ENCODE measurements at places on chromosomes 16 and 17. TPM values are rescaled to one million over a fixed set of nuclear protein-coding genes. Genes with fewer than 3 reads are reported as not detected.

GRB7 gene
- total RNA-seq = 35.0 TPM

CDH5 gene
- 7.5 TPM for total RNA-seq

CACNA1G gene
- 0.14 TPM for total RNA-seq

HS3ST4 gene
- total RNA-seq = not detected

FBXO39 gene
- total RNA-seq = not detected

PYDC1 gene
- total RNA-seq = not detected

C16orf89 gene
- not detected for total RNA-seq

SEPHS2 gene
- total RNA-seq = 218 TPM

- DNase-seq = peak; percentile 60
These were observed 21.8 kb downstream of the CEP131 start for GRCh38 chr17:81200695-81201580.

DNA sequence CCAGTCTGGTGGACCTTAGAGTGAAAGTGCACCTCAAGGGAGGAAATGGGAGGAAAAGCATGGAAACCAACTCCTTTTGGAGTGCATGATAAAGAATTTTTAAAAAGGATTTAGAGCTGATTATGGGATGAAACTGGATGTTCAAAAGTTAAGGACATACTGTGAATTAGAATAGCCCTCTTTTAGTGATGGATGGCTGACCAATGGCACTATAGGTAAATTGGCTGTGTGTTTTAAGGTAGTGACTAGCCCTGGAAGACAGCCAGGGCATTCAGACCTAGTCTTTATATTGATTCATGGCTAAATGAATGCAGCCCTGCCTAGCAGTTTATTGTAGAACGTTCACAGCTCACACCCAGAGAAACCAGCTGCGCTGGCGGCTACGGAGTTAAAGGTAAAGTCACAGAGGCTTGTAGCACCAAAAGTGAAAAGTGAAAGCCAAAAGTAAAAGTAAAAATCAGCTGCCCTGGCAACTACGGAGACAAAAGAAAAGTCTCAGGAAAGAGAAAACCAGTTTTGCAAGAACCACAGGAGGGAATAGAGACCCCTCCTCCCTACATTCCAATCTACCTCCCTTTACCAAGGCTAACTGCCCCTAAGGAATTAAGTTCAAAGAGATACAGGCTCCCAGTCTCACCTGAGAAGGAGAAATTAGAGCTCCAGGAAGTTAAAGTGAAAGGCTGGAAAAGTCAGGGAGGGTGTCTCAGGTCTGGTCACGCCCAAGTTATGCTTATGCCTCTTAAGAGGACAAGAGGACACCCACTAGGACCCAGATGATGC is 21.8 kb downstream of the ACSM1 start:
- DNase-seq = peak; percentile 79

- DNase-seq = no peak
These were observed 1.3 kb downstream of the CAVIN1 start for GRCh38 chr17:42421507-42422338.

DNA sequence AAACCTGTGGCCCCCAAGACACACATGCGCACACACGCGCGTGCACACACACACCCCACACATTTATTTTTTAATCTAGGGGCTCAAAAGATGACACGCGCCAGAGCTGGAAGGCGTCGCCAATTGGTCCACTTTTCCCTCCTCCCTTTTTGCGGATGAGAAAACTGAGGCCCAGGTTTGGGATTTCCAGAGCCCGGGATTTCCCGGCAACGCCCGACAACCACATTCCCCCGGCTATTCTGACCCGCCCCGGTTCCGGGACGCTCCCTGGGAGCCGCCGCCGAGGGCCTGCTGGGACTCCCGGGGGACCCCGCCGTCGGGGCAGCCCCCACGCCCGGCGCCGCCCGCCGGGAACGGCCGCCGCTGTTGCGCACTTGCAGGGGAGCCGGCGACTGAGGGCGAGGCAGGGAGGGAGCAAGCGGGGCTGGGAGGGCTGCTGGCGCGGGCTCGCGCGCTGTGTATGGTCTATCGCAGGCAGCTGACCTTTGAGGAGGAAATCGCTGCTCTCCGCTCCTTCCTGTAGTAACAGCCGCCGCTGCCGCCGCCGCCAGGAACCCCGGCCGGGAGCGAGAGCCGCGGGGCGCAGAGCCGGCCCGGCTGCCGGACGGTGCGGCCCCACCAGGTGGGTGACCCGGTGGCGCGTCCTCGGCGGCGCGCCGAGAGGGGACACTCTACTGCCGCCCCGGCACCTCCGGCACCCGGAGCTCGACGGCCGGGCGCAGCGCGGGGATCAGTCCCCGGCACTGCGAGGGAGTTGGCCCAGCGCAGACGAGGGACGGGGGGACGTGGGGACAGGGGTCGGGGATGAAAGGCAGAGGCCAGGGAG is at the start of gene STAT5A:
Gene STAT5A, plus strand, starts transcription at position 522 of the 826 bp plus-strand sequence. CDS start 914 bp downstream, outside the sequence.
- peak; percentile 92 for DNase-seq

DNA sequence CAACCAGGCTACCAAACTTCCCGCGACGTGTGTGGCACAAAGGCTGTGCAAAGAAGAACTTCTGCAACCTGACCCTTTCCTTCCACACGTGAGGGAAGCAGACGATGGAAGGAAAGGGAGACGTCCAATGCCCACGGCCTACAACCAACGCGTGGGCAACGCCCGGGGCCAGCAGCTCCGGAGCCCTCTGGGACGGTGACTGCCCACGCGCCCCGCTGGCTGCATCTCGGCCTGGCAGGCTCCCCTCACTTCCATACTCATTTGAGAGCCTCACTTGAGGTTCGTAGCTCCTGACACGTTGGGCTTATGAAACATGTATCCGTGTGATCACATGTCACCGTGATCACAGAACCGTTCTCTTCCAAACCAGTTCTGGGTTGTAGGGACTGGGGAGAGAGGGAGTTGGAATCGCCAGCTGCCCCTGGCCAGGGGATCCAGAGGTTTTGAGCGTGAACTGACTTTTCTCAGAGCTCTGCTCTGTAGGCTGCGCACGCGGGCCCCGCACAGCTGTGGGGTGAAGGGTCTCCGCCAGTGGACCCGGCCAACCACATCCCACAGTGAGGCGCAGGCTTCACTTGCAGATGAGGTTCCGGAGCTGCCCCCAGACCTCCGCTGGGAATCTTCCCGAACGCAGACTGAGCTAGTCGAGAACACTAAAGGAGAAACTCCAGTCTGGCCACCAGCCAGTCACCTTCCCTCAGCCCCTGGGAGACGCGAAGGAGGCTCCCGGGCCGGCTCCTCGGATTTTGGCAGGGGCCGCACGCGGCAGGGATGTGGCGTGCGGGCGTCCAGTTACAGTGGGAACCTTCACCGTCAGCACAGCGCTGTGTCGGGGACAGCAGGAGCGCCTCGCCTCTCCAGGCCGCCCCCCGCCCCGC is 1.0 kb downstream of the LMF1 start:
- peak; percentile 32 for DNase-seq

DNA sequence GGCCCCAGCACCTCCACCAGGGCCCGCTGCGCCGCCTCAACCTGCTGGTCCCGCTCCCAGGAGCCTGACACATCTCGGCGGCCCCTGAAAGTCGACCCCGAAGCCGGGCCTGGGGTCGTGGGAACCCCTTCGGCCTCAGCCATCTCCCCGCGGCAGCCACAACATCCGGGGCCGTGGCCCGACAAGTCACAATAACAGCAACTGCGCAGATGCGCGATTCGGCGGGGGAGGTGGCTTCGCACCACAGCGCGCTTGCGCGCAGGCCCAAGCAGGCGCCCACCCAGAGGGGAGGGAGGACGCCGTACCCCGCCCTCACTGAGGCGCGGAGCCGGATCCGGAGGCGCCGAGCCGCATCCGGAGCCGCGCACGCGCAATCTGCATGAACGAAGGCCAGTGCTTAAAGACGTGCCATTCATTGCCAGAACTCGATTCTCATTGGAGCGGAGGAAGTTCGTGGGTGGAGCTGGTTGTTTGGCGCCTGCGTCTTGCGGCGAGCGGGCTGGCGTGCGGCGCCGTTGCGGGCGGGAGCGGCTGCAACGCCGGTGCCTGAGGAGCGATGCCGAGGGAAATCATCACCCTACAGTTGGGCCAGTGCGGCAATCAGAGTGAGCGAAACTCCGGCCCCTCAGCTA is at the start of the genes RETREG3 and TUBG1:
Gene RETREG3, minus strand, starts transcription at position 193 of the 632 bp plus-strand sequence. Its CDS starts 50 bp downstream, at position 143.
Gene TUBG1, plus strand, starts transcription at position 502 of the 632 bp plus-strand sequence. Its CDS starts 55 bp downstream, at position 557.
- peak; percentile 99 for DNase-seq

DNA sequence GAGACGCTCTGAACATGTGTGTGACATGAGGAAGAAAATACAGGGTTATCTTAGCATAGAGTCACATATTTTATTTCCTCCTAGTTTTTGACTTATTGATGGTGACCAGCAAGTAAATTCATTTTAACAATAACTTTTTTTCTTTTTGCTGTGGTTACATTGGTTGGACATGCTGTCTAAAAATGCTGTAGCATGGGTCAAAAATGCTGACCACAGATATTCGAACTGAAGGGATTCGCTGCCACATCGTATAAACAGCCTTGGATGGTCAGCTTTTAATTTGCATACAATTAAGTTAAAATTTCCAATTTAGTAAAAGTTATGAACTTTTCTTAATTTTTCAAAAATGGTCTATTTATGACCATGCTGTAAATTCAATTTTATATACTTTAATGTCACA is 30.5 kb downstream of the RPGRIP1L start:
- no peak for DNase-seq

DNA sequence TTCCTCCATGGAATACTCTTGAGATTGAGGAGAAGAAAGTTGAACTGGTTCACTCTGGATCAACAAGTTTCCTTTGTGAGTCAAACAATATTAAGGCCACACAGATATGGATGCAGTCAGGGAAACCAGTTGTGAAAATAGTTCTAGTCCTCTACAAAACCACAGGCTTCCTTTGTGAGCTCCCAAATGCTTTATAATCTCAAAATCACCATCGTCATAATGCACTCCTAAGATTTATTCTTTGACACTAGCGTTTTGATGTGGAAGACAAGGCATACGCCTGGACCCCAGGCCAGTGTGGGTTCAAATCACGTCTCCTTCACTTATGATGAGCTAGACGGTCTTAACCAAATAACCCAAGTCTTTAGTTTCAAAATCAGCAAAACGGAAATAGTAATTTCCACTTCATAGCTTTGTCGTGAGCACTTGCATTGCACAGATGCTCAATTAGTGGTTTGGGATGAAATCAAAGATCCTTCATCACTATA is 142.6 kb downstream of the STX8 start:
- no peak for DNase-seq

DNA sequence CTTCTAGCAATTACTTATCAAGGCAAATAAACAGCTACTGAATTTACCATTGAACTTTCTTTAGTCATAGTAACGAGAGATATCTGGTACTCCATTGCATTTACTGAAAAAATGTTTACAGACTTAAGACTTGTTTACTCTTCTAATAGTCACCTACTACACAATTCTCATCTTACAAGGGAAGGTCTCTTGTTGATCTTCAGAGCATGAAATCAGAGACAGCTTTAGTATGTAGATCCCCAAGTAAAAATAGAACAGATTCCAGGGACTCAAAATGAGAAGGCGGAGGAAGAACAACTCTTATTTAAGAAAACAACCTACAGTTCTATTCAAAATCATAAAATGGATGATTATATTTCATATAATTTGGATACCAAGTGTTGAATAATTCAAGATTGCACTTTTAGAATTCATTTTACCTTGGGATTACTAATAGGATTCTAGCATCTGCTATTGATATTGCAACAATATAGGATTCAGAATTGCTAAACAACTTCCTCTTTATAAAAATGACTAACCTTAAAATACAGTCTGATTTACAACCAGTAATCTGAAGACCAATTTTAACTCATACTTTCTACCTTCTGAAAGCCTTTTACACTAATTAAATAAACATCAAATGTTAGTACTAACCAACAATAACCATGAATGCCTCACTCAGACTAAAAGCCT is 20.8 kb downstream of the UBE2G1 start:
- DNase-seq = no peak

- no peak for DNase-seq
These were observed 45.4 kb downstream of the CLEC19A start for GRCh38 chr16:19330841-19331397.

- DNase-seq = no peak
These were observed 2.2 kb upstream of the ZNF750 start for GRCh38 chr17:82841921-82842596.

DNA sequence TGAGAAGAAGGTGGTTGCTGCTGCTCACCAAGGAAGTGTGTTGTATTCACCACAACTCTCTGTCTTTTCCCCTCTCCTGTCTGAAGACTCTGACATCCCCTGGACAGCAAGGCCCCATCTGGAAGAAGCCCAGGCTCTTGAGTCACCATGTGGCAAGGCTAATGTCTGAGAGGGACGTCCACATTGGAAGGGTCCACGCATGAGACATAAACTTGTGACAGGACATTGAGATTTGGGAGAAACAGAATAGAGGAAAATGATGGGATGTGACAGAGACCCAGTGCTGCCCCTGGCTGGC is 176.5 kb downstream of the IRF8 start:
- no peak for DNase-seq

DNA sequence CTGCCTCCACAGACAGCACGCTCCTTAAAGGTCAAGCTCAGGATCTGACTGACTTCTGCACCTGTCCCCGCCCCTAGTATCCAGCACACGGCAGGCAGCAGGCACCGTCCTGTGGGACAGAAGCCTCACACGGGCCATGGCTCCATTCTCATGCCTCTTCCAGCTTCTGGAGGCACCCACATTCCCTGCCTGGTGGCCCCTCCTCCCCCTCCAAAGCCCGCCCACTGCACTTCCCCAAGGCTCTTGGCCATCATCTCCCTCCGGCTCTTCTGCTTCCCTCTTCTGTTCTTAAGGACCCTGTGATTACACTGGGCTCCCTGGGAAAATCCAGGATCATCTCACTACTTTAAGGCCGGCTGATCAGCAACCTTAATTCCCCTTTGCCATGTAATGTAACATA is 3.5 kb downstream of the CANT1 start:
- DNase-seq = peak; percentile 35

DNA sequence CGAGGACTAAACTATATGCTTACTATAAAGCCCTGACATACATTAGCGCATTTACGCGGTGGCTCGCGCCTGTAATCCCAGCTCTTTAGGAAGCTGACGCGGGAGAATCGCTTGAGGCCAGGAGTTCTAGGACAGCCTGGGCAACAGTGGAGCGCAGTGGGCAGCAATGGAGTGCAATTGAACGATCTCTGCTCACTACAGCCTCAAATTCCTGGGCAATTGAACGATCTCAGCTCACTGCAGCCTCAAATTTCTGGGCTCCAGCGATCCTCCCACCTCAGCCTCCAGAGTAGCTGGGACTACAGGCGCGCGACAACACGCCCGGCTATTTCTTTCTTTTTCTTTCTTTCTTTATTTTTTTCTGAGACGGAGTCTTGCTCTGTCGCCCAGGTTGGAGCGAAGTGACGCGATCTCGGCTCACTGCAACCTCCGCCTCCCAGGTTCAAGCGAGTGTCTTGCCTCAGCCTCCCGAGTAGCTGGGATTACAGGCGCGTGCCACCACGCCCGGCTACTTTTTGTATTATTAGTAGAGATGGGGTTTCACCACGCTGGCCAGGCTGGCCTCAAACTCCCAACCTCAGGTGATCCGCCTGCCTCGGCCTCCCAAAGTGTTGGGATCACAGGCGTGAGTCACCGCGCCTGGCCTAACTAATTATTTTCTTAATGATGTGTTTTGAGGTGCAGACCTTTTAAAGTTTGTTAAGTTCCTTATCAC is 506 bp upstream of the COG7 start:
- DNase-seq = no peak

All from transverse colon (tissue), 4 donors.